ENCODE measurements at places on chromosomes 5 and 9.

DNA sequence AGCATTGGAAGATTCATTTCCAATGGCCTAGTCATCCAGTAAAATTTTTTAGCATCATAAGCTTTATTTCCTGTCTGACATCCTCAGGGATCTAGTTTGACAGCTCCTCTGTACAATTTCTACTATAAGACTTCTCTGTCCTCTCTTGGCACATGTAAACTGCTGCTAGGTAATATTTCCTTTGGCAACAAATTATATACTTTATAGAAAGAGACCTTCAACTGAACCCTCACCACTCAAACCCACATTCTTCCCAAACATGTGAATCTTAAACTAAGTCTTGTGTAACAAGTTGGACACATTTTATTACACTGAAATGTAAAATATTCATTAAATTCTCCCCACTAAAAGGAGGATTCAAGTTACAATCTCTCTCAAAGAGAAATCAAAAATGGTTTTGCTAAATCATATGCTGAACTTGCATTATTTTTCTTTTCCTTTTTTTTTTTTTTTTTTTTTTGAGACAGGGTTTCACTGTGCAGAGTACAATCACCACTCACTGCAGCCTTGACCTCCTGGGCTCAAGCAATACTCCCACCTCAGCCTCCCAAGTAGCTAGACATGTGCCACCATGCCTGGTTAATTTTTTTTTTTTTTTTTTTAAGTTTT is 36.9 kb downstream of the SCAI start:
- DNase-seq = no peak

- no peak for DNase-seq
Measured at GRCh38 chr9:82024908-82025307, 36.3 kb downstream of the SPATA31D1 start.

DNA sequence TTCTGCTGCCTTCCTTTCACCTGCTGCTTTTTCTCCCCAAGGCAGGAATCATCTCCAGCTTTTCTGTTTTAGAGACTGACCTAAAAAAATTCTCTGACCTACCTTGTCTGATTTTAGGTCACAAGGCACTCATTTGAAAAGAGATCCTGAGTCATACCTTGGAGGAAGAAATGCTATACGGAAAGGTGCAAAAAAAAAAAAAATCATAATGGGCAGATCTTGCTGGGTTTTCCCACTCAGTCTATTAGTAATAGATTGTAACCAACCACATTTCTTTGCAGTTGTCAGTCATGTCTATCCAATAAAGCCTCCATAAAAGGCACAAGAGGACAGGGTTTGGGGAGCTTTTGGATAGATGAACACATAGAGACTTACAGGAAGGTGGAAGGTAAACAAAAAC is 70.0 kb downstream of the MTREX start:
- DNase-seq = no peak

DNA sequence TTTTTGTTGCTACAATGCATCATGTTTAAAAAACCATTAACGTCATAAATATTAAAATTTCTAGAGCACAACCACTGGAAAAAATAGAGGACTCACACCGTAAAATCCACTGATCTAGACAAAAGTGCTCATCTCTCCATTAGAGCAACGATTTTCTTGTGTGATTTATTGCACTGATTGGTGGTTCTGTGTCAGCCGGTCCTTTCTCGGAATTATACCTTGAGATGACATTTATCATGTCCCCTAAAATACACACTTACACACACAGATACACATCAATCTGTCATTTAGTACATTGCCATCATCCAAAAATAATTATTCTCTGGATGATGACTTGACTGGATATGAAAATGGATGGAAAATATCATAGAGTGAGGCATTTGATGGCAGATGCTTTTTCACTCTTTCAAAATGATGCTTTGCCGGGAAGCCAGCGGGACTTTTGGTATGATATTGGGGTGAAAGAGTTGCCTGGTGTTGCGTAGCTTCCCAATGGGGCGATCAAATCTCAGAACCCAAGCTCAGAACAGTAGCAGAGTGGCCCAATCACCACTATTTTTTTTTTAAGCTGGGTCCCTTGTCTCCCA is 226.6 kb downstream of the GAS1 start:
- DNase-seq = no peak

- no peak for DNase-seq
Measured at GRCh38 chr9:133505901-133506652, 18.7 kb downstream of the MYMK start.

DNA sequence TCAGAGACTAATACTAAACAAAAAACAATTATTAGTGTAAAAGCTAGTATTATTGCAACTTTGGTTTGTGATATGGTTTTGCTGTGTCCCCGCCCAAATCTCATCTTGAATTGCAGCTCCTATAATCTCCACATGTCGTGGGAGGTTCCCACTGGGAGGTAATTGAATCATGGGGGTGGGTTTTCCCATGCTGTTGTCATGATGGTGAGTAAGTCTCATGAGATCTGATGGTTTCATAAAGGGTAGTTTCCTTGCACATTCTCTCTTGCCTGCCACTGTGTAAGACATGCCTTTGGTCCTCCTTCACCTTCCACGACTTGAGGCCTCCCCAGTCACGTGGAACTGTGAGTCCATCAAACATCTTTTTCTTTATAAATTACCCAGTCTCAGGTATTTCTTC is 325.9 kb upstream of the DAB2 start:
- no peak for DNase-seq

DNA sequence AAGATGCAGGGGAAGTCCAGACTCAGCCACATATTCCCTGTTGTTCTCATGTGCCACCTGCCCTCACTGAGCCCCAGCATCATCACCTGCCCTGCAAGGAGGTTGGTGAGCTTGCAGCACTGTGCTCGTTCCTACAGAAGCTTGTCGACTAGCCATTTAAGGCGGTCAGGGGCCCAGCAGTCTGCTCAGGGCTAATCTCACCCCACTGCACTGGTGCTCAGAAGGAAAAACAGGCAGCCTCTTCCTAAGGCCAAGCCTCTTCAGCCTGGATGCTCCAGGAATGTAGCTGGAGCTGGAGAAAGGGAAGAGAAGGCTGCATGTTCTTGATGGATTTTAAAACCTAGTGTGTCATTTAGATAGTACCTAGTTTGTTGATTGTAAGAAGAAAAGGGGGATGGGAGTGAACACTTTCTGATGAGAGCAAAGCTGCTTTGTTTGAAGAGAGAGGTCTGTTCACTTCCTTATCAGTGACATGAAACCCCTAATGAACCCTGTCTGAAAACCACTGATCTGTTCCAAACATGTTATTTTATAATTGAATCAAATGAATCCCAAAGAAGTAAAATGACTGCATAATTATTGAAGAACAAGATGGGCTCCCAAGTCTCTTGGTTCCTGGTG is 10.6 kb upstream of the ASPN start:
- DNase-seq = no peak

- DNase-seq = no peak
Measured at GRCh38 chr9:125370786-125371185, 109.2 kb downstream of the GAPVD1 start.

GRCh38 chr5:99879791-99880511 is 655.2 kb upstream of the FAM174A start:
- no peak for DNase-seq

- no peak for DNase-seq
Measured at GRCh38 chr9:17730899-17731298, 152.0 kb downstream of the SH3GL2 start.

- peak; percentile 95 for DNase-seq
Measured at GRCh38 chr5:5270958-5271785, 131.0 kb downstream of the ADAMTS16 start.

DNA sequence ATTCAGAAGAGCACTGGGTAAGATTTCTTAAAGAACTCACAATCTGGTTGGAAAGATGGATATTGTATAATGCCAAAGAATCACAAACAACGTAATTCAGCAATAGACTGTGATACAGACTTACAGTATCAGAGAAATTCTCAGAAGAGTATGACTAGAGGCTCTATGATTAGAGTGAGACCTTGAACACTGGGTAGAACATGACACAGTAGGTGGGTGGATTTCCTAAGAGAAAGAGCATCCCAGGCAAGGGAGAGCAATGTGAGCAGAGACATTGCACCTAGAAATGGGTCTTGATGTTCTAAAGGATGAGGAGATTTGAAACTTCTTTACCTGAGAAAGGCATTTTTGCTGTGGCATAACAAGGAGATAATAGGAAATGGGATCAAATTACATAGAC is 27.3 kb upstream of the CAST start:
- DNase-seq = no peak

- DNase-seq = no peak
Measured at GRCh38 chr5:172959824-172960799, 888 bp downstream of the RPL26L1 start.

GRCh38 chr9:70262366-70262765 is 3.6 kb downstream of the SMC5 start:
- no peak for DNase-seq

- DNase-seq = peak; percentile 62
Measured at GRCh38 chr9:31210978-31211570, 1173.4 kb upstream of the ACO1 start.

- DNase-seq = no peak
Measured at GRCh38 chr5:179385914-179386313, 40.7 kb upstream of the ADAMTS2 start.

- peak; percentile 50 for DNase-seq
Measured at GRCh38 chr9:93064392-93065134, 6.1 kb downstream of the SUSD3 start.

- no peak for DNase-seq
Measured at GRCh38 chr9:84137968-84138367, 157.4 kb downstream of the RMI1 start.

- DNase-seq = peak; percentile 14
Measured at GRCh38 chr5:50406877-50407276, 34.2 kb downstream of the EMB start.

GRCh38 chr9:21968331-21969010 is 25.7 kb downstream of the CDKN2A start:
- no peak for DNase-seq

DNA sequence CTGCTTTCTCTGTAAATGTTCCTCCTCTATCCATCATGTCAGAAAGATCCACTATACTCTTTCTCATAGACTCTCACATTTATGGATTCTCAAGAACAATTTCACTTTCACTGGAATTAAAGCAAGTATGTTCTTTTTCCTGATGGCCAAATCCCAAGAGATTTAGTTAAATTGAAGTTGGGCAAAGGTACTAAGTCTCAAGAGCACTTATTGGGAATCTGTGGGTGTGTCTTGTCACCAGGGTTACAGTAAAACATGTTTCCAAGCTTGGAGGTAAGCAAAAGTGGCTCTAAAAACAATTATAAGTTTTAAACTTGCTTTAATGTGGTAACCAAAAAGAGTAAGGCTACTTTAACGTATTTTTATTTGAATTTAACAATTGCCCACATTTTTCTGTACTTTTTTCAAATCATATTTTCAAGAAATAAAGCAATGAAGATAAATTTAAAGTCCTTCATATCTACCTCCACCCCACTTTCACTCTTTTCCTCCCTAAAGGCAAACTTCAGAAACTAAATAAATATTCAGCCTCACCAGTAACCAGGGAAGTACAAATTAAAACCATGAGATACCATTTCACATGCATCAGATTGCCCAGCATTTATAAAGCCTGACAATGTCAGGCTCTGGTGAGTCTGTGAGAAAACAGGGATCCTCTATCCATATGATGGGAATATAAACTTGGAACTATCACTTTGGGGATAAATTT is 387.4 kb downstream of the CETN3 start:
- DNase-seq = no peak

GRCh38 chr5:59955241-59955640 is 61.7 kb upstream of the PDE4D start:
- DNase-seq = no peak

GRCh38 chr5:96177303-96177869 is 215.7 kb upstream of the ELL2 start:
- DNase-seq = peak; percentile 45

GRCh38 chr9:93576258-93577077 is at the start of gene PHF2:
Gene PHF2, plus strand, starts transcription at chr9:93576584. Its CDS starts 190 bp downstream, at chr9:93576774.
- no peak for DNase-seq

- no peak for DNase-seq
Measured at GRCh38 chr9:4585135-4585534, 77.0 kb upstream of the PLPP6 start.

DNA sequence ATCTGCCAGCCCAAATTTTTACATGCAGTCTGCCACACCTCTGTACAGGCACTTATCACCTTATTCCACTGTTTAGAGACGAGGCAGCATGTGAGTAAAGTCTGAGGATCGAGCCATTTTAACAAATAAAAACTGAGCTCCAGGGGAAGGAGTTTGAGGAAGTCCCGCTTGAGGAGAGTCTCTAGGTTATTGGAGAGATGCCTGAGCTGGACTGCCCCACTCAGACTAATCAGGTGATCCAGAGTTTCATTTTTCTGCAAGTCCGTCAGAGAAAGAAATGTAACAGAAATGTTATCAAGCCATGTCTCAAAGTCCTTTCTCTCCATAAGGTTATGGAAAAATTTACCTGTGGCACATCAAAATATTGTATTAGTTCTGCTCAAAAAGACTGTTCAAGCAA is 5.3 kb downstream of the FBXW2 start:
- no peak for DNase-seq

- no peak for DNase-seq
Measured at GRCh38 chr5:137366526-137366925, 132.6 kb downstream of the SPOCK1 start.

DNA sequence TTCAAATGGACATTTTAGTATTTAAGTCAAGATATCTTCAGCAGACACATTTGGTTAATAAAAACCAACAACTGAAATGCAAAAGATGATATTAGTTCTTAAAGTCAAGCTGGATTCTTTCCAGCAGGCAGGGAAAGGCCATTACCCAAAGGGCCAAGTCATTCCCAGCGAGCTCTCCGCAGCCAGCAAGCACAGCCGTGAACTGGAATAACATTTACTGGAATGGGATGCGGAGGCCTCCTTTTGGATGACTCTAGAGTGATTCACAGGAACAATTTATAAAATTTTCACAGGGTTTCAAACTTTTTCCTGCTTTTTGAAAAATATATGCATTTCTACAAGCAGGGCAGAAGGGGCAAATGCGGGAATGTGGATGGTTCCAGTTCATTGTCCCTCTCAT is 76.6 kb upstream of the DAB2 start:
- peak; percentile 58 for DNase-seq

DNA sequence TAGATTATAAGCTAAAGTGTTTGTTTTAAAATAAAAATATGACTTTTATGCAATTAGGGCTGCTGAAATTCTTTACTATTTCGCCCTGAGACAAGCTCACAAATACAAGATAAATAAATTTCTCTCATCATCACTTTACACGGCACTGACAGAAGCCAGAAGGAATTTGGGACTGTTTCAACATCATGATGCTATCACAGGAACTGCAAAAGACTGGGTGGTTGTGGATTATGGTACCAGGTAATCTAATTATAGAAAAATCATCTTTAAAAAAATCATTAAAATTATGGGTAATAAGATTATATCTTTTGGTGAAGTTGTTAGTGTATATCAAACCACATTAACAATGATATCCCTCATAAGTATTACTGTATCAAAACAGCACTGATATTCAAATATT is 95.0 kb downstream of the MAN2A1 start:
- no peak for DNase-seq

All from H4 (cell line).